ENCODE measurements at places on chromosomes 2 and 18.

DNA sequence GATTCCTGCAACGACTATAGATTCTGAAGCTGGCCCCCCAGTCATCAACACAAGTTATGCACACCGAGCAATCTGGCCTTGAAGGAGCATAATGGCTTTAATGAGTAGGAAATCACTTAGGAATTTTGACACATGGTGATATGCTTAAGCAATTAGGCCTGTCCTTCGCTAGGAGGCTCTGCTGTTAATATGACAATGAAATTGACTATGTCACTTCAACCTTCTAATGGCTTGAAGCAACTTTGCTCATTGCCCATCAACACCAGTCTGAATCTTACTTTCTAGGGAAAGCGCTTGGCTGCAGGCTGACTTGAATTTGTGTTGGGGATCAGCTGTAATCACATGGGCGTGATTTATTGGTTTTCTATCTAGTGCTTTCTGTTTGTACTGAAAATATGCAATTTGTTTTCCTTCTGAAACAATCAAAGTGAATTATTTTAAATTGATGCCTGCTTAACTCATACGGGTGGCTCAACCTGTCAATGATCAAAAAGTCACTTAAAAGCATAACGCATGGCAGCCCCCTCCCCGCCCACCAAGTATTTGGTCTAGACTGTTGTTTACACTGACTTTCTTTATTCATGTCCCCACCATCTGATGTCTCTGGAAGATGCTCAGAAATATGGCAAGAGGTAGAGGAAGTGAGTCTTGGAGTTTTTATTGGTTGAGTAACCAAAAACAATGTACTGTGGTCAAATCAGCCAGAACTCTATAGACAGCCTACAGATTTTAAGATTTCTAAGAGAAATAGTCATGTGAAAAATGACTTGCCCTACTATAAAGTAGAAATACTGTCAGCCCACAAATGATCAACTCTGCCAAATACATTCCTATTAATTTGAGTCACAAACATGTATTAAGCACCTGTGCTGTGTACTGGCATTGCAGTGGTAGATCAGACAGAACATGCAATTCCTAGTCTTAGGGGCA lies 344.9 kb downstream of the RBM43 start:
- DNase-seq: no peak

GRCh38 chr2:40436093-40436475 lies 15.8 kb downstream of the SLC8A1 start:
- no peak for DNase-seq

DNA sequence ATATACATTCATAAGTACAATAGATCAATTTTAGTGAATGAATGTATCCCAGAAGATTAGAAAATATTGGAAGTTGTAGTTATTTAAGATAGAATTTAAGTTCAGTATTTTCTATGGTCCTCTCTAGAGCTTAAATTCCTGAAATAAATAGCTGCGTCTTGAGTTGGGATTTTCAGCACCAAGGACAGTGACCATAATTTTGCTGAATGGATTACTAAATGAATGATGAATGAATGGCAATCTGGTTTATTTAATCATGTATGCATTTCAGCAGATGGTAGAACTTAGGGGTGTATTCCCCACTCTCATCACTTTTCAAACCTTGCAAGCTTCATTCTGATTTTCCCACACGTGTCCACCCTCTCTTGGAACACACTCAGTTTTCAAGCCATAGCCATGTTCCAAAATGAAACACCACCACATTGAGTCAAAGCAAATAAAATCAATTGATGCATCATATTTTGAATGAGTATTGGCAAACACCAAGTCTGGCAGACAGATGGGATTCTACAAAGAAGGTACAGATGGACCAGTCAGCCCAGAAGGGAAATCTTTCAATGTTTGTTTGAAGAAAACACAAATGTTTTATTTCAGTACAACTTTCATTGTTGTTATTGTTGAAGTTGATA lies 362.2 kb upstream of the NXPH2 start:
- DNase-seq: peak; percentile 5

DNA sequence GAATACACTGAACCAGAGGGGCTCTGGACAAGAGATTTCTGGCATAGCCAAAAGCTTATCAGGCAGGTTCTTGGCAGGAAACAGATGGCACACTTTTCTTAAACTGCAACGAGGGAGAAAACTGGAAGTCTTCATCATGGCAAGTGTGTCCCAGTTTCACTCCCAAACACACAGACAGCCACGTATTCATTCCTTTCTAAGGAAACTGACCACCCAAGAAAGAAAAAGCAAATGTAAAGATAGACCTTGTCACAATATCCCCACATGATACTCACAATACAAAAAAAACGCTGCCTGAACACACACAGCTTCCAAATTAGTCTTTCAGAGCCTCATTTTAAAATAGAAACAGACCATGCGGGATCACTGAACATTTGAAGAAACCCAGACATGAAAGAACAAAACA lies 40.6 kb upstream of the RTTN start:
- no peak for DNase-seq

- DNase-seq: peak; percentile 25
Measured at GRCh38 chr2:17578466-17578928, 38.0 kb downstream of the VSNL1 start.

DNA sequence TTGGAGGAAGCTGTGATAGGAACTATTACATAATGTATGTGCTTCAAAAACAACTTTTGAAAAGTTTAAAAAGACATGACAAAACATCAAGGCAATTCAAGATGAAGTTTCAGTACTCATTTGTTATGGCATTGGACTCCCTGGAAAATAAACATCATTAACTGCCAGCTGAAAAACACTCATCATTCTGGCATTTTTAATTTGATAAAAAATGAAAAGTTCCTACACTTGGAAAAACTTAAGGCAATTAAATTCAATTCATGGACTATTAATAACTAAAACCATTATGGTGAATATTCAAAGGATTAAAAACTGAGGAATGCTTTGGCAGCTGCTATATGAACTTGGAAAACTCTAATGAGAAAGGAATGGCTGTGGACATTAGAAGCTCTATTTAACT lies 8.5 kb downstream of the TYW5 start:
- no peak for DNase-seq

DNA sequence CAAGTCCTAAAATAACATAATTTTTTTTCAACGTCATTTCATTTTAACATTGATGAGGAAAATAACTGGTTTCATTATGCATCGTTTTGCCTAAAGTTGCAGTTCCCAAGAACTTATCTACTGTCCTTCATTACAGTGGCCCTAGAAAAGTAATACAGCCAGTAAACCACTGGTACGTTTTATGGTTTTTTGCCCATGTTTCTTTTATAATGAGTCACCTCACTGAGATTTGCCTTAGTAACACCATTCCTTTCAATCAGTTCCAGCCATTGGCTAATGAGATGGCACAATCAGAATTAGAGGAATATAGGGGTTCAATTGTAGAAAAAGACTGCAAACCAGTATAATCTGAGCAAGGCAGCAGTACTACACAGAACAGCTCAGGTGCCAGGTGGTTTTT lies 422.6 kb upstream of the LYPD1 start:
- DNase-seq: no peak

DNA sequence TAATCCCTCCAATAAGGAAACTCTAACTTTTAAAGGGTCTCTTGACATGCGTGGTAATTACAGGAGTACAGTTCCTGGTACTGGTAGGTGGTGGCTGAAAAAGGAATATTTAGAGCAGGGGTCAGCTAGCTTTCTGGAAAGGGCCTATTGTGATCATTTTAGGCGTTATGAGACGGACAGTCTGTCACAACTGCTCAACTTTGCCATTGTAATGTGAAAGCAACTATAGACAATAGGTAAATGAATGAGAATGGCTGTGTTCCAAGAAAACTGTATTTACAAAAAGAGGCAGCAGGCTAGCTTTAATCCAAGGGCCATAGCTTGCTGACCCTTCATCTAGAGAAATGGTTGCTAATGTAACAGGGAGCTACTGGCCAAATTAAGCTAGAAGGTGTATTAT lies 177.7 kb upstream of the LRRTM1 start:
- no peak for DNase-seq

DNA sequence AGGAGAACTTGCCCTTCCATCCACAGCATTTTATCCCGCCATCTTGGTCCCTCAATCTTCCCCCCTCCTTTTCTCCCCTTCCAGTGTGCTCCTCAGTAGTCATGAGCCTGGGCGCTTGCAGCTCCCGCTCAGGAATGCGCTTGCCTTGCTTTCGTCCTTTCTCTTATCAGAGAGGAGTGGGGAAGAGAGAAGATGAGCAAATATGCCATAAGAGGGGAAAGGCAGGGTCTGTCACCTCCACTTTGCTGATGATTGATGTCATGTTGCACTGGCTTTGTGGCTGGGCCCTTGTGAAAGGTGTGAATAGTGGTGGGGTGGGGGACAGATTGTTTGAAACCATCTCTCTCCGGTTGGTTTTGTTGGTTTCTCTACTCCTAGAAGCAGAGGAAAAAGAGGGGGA lies 569.3 kb downstream of the TNS1 start:
- no peak for DNase-seq

DNA sequence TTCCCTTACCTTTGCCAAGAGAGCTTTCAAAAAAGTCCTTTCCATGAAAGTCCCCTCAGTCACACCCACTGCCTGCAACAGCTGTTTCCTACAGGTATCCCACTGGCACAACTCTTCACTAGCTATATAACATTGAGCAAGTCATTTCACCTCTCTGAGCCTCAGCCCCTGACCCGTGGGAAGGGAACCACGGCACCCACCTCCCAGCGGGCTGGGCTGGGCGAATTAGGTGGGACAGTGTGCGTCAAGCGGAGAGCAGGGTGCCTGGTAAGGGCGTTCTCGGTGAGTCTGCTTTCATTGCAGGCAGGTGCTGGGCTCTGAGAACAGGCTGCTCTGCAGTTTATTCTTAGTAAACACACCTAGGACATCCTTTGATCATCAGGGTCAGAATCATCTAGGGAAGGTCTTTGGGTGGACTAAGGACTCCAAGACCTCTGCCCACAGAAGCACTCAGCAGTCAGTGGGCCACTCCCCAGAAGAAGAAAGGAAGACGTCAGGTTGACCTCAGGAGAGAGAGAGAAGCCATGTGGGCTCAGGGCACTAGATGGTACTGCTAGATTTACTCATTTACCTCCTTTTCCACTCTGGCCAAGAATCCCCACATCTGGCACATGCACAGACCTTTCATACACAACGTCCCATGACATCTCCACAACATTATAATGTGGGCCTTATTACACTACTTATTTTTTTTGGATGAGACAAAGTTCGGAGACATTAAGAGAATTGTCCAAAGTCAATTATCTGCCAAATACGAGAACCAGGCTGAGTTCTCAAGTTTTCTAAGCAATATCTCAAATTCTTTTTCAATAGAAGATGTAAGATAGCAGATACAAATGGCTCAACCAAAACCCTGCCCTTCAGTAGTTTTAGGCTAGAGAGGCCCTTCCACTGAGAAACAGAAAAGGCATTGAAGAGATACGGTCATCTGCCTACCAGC lies 79.9 kb downstream of the GALNT14 start:
- no peak for DNase-seq

GRCh38 chr2:186518291-186518690 lies 32.2 kb downstream of the ZC3H15 start:
- no peak for DNase-seq

DNA sequence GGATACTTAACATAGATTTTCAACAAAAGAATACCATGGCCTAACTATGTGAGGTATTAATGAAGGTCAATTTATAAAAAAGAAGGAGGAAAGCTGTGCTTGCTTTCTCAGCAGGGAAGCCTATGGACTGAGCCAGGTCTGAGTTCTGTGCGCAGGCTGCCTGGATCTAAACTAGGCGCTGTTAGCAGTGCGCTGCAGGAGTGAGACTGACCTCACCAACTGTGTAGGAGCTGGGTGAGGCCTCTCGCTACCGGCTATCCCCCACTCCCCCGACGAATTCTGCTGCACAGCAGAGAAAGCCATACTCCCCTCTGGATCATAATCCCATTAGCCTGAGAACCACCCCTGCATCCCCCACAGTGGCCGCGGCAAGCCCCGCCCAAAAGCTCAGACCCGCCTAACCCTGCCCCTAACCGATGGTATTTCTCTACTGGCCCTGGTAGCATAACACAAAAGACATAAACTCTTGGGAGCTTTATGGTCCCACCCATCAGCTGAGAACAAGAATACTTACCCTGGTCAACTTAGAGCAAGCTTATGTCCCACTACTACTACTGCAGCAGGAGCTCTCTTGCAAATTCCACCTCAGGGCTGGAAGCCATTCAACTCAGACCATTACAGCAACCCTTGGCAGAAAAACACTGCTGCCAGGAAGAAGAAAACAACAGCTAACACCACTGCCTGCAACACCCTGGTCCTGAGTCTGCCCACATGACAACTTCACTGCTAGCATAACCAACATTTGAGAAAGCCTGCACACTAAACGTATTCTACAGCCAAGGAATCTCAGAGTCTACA lies 28.0 kb downstream of the SULT1C2 start:
- DNase-seq: no peak

GRCh38 chr2:6353669-6354068 lies 512.0 kb downstream of the CMPK2 start:
- peak; percentile 57 for DNase-seq

Measured in GM13976 (cell line).